Activated CD4-positive, alpha-beta memory T cell treated with anti-CD3 and anti-CD28 coated beads, Interleukin-2, amount 10 ng/mL, durations not matched to agents 7 days and 5 days (primary cell): ENCODE measurements at places on chromosomes 5 and 9. TPM values are rescaled to one million over a fixed set of nuclear protein-coding genes. Genes with fewer than 3 reads are reported as not detected.

GRCh38 chr9:92035146-92035545 lies 80.1 kb downstream of the SPTLC1 start:
- no peaks in the 10 kb centered on the region for H3K4me1 ChIP-seq
- no peak for DNase-seq
- no peak overlapping the region for H3K4me3 ChIP-seq
- H3K36me3 ChIP-seq: peaks cover 52% of the 10 kb centered on the region

Gene TOR1A
- 54.6 TPM for total RNA-seq

DNA sequence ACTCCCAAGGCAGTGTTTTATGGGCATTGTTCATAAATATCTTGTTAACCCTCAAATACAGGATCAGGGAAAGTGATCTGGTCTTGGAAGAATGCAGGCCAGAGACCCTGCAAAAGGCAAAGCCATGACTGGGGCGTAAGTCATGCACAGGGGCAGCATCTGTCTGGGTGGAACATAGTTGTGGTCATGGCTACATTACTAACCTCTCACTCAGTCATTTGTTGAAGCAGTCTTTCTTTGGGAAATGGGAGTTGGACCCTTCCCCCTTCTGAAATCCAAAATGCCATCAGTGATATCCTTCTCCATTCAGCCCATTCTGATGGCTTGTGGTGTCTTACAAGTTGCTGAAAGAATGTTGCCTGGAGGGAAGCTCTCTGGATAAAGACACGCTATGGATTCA lies 68.1 kb downstream of the GDNF start:
- no peak overlapping the region for H3K4me3 ChIP-seq
- no peak for DNase-seq
- no peak overlapping the region for H3K27ac ChIP-seq
- peaks cover 4% of the 10 kb centered on the region for H3K36me3 ChIP-seq
- peaks cover 2% of the 10 kb centered on the region for H3K27me3 ChIP-seq
- H3K4me1 ChIP-seq: no peaks in the 10 kb centered on the region

- H3K4me1 ChIP-seq: peaks cover 30% of the 10 kb centered on the region
- DNase-seq: no peak
- no peak overlapping the region for H3K27ac ChIP-seq
- peaks cover 3% of the 10 kb centered on the region for H3K36me3 ChIP-seq
- H3K4me3 ChIP-seq: no peak overlapping the region
Measured at GRCh38 chr9:95502248-95502647, 14.5 kb downstream of the PTCH1 start.

DNA sequence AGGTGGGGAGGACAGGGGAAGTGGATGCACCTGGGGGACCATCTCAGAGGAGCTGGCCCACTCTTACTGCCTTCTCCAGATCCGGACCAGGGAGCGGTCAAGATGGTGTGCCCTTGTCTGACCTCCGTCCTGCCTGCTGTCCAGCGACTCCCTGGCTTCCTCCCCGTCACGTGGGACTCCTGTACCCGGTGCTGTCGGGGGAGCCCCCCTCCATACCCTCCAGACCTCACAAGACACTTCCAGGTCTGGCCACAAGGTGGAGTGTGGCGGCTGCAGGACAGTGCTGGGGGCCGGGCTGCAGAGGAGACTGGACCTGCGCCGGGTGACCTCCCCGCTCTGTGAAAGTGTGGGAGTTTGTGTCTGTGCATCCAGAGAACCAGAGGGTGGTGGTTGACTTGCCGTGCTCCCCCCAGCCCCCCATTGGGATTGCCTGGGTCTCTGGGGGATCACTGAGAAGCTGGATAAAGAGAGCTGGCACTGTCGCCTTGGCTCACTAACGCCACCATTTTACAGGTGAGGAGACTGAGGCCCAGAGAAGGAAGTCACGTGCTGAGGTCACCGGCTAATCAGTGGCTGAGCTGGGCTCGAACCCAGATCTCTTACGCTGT lies 1.9 kb upstream of the CRB2 start:
- peaks cover 6% of the 10 kb centered on the region for H3K4me1 ChIP-seq
- no peak overlapping the region for H3K27ac ChIP-seq
- peaks cover 6% of the 10 kb centered on the region for H3K27me3 ChIP-seq

Gene NPR3
- total RNA-seq: not detected

DNA sequence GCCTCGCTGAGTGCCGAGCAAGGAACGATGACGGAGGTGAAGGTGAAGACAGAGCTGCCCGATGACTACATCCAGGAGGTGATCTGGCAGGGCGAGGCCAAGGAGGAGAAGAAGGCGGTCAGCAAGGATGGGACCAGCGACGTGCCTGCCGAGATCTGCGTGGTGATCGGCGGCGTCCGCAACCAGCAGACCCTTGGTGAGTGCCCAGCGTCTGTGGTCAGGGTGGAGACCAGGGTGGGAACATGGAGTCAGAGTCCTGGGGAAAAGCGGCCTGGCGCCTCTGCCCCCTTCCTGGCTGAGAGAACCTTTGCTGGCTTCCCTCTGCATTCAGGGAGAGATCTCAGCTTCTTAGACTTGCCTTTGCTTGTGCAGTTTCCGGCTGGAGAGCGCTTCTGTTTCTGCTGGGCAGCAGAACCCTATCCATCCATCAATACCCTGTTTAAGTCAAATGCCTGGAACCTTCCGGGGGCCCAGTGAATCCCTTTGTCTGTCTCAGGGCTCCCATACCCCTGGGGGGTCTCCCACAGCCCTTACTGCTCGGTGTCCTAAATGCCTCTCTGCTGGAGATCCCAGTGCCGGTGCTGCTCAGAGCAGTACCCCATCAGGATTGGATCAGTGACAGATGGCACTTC lies 89.6 kb downstream of the AMBP start:
- H3K27ac ChIP-seq: no peak overlapping the region
- no peaks in the 10 kb centered on the region for H3K4me1 ChIP-seq
- no peak for DNase-seq
- no peaks in the 10 kb centered on the region for H3K36me3 ChIP-seq

DNA sequence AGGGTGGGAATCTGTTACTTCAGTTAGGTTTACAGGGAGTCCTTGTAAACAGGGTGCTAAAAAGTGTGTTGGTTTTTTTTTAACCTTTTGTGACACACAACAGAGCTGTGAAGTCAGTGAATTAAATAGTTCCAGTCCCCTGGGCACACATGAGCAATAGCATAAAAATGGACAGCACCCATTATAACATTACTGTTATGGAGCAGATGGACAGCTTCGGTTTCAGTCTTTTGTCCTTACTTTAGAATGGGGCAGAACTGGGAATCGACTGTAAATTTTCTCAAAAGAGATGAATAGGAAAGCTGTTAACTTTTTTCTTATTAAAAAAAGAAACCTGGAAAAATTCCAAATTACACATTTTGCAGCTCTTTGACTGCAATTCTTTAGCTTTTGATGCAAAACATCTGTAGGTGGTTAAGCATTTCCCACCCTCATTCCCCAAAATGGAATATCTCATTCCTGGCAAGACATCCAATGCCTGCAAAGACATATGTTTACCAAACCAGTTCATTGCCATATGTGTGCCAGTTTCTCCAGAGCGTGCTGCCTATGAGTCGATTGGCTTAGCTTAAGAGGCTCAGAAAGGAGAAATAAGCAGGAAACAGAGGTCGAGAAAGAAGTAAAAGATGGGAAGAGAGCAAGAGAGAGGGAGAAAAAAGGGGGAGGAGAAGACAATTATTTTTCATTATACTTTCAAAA lies 212.3 kb upstream of the TMEM161B start:
- no peaks in the 10 kb centered on the region for H3K4me1 ChIP-seq
- no peak overlapping the region for H3K27ac ChIP-seq
- no peak for DNase-seq
- no peak overlapping the region for H3K4me3 ChIP-seq
- no peaks in the 10 kb centered on the region for H3K36me3 ChIP-seq
- H3K27me3 ChIP-seq: peaks cover 3% of the 10 kb centered on the region

DNA sequence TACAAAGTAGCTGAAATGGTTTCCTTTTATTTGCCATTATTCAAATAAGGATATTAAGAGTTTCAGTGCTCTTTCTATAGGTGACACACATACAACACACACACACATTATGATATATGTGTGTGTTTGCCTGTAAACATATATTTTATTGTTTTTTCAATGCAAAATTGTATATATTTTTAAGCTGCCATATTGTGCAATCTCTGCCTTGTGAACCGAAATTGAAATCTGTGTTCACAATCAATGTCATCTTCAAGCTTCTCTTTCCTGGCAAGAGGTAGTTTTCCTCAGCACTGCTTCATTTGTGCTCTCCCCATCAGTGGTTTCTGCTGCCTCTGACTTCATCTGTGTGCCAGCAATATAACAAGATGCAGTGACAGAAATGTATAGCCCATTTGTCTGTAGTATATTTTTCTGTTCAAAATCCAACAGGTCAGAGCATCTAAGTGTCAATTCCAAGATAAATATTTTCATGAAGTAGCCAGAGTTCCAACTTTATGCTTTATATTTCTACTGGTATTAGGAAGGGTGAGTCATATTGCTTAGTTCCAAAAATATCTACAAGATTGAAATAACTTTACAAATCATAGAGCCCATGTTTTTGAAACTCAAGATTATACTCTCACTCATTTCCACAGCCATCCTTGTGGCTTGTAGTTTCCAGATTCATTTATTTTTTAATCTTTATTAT lies 1704.8 kb upstream of the CDH9 start:
- H3K4me3 ChIP-seq: no peak overlapping the region
- no peak overlapping the region for H3K27ac ChIP-seq
- H3K4me1 ChIP-seq: no peaks in the 10 kb centered on the region

Gene CKS2
- 175 TPM for total RNA-seq

Gene AHRR
- total RNA-seq: 23.6 TPM

DNA sequence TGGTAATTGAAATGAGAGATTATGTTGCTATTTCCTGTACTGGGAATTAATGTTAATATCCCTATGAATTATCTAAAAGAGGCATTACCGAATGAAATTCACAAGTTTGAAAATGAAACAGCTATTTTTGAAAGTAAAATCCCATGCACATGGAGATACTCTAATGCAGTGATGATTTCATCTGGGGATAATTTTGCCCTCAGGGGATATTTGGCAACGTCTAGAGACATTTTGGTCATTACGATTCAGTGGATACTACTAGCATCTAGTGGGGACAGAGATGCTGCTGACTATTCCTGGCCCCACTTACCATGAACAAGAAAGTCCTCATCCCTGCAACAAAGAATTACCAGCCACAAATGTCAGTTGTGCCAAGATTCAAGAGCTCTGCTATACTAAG lies 500.9 kb downstream of the EFNA5 start:
- no peak overlapping the region for H3K27ac ChIP-seq
- no peaks in the 10 kb centered on the region for H3K27me3 ChIP-seq
- no peak overlapping the region for H3K4me3 ChIP-seq
- H3K4me1 ChIP-seq: no peaks in the 10 kb centered on the region
- no peaks in the 10 kb centered on the region for H3K36me3 ChIP-seq

Gene ROPN1L
- total RNA-seq: 7.5 TPM

- no peaks in the 10 kb centered on the region for H3K4me1 ChIP-seq
- no peak overlapping the region for H3K4me3 ChIP-seq
- DNase-seq: no peak
Measured at GRCh38 chr5:180241600-180241999, 32.6 kb upstream of the RASGEF1C start.

GRCh38 chr9:129021091-129021490 lies 7.0 kb downstream of the SH3GLB2 start:
- H3K27ac ChIP-seq: no peak overlapping the region
- DNase-seq: no peak
- H3K36me3 ChIP-seq: peaks cover 12% of the 10 kb centered on the region
- H3K4me3 ChIP-seq: no peak overlapping the region
- peaks cover 24% of the 10 kb centered on the region for H3K4me1 ChIP-seq
- no peaks in the 10 kb centered on the region for H3K27me3 ChIP-seq

- H3K27ac ChIP-seq: no peak overlapping the region
- DNase-seq: no peak
- H3K36me3 ChIP-seq: no peaks in the 10 kb centered on the region
- no peak overlapping the region for H3K4me3 ChIP-seq
Measured at GRCh38 chr9:98977246-98977714, 33.6 kb downstream of the COL15A1 start.

DNA sequence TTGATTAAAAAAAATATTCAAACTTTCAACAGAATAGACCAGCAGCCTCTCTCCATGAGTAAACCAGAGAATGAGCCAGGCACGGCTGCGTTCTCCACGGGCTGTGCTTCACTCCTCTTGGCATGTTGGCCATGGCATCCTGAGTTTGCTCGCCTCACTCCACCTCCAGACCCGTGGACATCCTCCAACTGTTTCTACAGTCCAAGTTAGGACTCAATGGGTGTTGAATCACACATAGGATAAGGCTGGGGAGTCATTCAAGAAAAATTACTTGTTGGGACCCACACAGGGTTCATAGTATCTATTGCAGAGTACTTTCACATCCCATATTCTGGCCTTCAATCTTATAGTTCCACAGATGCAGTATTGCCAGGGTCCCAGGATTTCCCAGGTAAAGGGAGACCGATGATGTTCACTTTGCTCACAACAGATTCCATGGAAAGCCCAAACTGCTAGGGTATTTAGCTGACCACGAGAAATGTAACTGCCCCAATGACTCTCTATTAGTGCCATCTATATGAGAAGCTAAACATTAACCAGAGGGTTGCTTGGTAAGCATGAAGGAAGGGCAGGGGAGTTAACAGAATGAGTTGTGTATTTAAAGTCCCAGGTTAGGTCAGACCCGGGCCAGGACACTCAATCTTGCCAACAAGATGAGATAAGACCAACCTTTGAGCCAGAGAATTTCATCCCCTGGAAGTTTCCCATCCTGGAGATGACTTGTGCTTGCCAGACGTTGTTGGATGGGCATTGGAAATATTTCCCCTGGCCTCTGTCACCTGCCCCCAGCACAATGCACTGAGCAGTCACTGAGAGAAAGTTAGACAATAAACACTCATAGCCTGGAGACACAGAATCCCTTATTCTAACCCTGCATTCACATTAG lies 19.7 kb upstream of the GDA start:
- H3K4me3 ChIP-seq: no peak overlapping the region
- no peaks in the 10 kb centered on the region for H3K36me3 ChIP-seq

DNA sequence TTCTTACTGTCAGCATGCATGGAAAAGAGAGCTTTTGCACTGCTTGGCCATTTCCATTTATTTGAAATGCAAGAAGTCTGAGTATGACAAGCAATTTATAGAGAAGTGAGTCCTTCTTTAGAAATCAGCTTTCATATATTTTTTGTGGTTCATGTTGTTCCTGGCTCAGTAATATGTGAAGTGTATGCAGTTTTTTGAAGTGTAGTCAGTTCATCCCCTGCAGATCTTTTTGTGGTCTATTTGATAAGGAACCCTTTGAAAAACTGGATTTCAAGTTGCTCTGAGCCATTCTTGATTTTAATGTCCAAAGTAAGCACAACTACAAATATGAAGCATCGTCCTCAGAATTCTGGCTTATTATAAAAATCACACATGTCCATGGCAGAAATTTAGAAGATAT lies 294.1 kb upstream of the SMC2 start:
- H3K36me3 ChIP-seq: no peaks in the 10 kb centered on the region
- H3K27me3 ChIP-seq: no peaks in the 10 kb centered on the region
- peaks cover 2% of the 10 kb centered on the region for H3K4me1 ChIP-seq
- DNase-seq: no peak

GRCh38 chr5:17118631-17119030 lies 98.8 kb upstream of the BASP1 start:
- H3K36me3 ChIP-seq: no peaks in the 10 kb centered on the region
- H3K4me3 ChIP-seq: no peak overlapping the region
- peaks cover 3% of the 10 kb centered on the region for H3K4me1 ChIP-seq
- H3K27ac ChIP-seq: no peak overlapping the region
- no peak for DNase-seq
